ENCODE measurements at places on chromosomes 1 and 21. TPM values are rescaled to one million over a fixed set of nuclear protein-coding genes. Genes with fewer than 3 reads are reported as not detected.

DNA sequence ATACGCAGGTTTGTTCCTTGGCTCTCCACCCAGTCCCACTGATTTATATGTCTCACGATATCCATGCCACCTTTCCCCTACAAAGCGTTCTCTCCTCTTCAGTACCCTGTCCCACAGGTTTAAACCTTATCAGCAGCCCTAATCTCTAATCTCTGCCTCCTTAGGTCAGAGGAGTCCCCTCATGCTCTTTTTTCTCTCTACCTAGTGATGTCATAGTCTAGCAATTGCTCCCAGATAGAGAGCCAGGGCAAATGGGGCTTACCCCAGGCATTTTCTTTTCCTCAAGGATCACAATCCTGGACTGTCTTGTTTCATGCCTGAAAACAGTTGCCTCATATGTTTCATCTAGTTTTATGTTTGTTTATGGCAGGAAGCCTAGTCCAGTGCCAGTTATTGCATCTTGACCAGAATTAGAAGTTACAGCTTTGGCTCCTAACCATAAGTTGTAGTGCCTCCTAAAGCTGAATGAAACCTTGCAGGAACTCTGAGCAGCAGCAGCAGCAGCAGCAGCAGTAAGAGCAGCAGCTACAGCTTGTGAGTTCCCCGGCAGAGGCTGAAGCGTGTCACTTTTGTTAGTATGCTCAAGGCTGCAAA lies 26.7 kb upstream of the TP53BP2 start:
- ATAC-seq, result no peak

CD58 gene
- total RNA-seq, result 36.8 TPM

DNA sequence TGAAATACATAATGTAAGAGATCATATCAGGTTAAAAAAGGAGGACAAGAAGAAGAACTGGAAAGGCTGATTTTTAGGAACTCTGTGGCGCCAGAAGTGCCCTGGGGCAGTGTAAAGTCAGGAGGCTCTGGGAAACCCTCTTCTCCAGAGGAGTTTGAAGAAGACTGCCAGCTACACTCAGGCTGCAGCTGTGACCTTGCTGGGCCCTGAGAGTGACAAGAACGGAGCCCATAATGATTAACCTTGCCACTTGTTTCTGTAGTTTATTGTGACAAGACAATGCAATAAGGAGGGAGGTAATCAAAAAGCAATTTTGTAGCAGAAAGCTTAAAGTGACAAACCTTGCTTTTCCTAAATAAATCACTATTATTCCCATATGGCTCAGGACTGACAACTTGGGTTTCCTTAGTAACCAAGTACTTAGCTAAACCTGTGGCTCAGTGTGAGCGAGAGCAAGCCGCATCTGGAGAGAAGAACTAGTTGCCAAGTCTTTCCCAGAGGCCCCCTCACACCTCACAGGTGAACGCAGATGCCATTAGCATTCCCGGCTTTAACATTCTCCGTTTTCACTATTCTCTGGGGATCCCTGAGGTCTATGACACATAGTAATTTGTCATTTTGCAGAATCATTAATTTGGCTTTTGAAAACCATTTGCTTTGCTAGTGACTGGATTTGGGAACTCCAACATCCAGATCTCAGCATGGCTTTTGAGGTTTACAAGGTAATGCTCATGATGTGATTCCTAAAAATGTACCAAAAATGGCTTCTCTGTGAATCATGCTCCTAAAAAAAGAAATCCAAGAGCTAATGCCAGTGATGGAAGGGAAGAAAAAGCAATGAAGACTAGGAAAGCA lies 115.9 kb downstream of the OMA1 start:
- no peak for ATAC-seq

DNA sequence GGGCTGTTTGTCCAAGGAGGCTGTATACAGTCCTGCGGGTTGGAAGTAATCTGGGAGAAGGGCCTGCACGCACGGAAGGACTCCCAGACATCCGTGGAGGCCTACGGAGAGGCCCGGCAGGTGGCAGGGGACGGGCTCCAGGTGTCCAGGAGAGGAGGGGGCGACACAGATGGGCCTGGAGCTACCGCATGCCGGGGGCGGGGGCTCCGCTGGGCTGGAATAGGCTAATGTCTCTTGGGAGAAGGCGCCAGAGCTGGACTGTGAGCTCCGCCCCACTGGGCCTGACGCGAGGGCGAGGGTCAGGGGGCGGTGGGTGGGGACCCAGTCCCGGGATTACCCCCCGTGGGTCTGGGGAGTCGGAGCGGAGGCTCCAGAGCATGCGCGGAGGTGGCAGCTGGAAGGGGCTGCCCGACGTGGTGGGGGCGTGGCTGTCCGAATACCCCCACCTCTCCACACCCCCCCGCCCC lies 659 bp downstream of the AGO1 start:
- peak; percentile 5 for ATAC-seq

- ATAC-seq, result no peak
Observed at GRCh38 chr1:196680107-196680506, 28.3 kb downstream of the CFH start.

ZBTB21 gene
- 18.5 TPM for total RNA-seq

GRCh38 chr1:48555271-48555670 lies 83.3 kb upstream of the SPATA6 start:
- no peak for ATAC-seq

GRCh38 chr1:14539953-14540563 lies 58.4 kb upstream of the KAZN start:
- no peak for ATAC-seq

VWA1 gene
- 0.84 TPM for total RNA-seq

GRCh38 chr1:24179251-24179840 lies 7.7 kb downstream of the IFNLR1 start:
- ATAC-seq, result no peak

DNA sequence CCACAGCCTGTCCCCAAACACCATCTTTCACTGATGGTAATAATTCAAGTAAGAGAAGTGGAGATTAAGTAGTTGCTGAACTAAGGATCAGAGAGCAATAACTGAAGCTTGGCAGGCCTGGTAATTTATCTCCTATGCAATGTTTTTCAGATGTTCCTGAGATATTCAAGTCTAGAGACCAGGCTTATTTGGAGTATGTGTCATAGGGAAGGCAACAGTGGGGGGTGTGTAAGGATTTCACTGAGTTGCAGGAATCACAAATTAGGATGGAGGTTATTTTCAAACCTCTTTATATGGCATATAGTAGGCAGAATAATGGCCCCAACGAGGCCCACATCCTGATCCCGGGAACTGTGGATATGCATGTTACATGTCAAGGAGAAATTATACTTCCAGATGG lies 171.7 kb downstream of the KCNJ6 start:
- no peak for ATAC-seq

DNA sequence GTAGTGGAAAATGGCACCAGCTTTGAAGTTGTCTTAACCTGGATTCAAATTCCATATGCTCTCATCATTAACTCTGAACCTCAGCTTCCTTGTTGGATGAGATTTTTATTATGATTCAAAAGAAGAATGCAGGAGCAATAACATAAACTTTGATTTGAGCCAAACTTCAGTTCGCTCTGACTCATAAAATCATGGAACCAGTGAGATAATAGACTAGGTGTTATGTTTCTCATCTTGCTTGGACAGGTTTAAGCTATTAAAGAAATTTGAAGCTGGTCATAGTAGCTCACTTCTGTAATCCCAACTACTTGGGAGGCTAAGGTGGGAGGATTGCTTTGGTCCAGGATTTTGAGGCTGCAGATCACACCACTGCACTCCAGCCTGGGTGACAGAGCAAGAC lies 172.8 kb downstream of the CLEC20A start:
- ATAC-seq, result no peak

ADAMTS5 gene
- total RNA-seq, result not detected

DNA sequence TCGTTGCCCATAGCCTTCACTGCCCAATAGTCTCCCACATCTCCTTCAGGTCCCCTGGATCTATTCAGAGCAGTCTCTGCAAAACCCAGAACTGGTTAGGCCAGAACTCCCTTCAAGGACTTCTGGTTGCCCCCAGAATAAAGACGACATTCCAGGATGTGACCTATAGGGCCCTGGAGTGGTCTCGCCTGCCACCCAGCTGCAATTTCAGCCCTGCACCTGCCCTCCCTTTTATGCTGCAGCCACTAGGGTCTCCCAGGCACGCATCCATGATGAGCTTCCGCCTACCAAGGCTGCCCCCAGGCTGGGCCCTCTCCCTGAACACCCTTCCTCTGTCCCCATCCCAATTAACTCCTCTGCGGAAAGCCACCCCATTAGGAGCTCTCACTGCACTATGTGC lies 7.2 kb upstream of the TSPEAR start:
- ATAC-seq, result no peak

PTGFRN gene
- total RNA-seq, result 10.1 TPM

- ATAC-seq, result no peak
Observed at GRCh38 chr21:30194701-30195299, 21.1 kb downstream of the CLDN8 start.

DNA sequence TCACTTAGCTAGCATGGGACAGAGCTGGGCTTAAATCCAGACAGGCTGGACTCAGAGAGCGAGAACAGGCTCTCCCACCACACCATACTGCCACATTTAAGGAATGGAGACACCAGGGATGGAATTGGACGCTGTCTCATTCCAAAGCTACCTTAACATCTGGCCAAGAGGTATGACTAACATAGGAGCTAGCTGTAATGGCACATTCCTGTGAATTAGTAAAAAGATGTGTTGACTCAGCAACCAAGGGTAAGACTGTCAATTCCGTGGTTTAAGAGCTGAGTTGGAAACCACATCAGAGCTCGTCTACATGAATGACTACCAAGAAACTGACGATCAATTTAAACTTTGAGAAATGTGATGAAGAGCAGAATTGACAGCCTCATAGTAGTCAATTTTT lies 8.3 kb upstream of the TNFRSF9 start:
- peak; percentile 95 for ATAC-seq

GRCh38 chr1:44733365-44733764 lies 2.4 kb upstream of the RNU5D-1 start:
- no peak for ATAC-seq

All from activated T-helper 17 cell treated with anti-CD3 and anti-CD28 coated beads, Interleukin-2, amount 50 U/mL, for 72 hours (primary cell).